ENCODE measurements at places on chromosomes 6 and 20.

GRCh38 chr6:138659998-138660397, 113.6 kb upstream of the CCDC28A start:
- DNase-seq, result no peak

GRCh38 chr6:220721-221475, 71.4 kb upstream of the DUSP22 start:
- no peak for DNase-seq

DNA sequence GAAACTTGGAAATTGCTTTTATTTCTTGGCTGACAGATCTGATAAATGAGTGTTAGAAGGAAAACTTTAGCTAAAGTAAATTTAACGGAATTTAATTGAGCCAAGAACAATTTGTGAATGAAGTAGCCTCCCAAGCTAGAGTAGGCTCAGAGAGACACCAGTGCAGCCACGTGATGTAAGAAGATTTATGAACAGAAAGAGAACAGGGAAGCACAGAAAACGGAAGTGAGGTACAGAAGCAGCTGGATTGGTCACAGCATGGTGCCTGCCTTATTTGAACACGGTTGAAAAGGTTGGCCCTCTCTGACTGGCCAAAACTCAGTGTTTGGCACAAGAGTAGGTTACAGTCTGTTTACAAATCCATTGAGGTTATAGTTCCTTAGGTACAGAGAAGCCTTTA, 29.5 kb upstream of the IFNGR1 start:
- no peak for DNase-seq

GRCh38 chr6:72622094-72622940, 453 bp downstream of the KCNQ5 start:
- no peak for DNase-seq

DNA sequence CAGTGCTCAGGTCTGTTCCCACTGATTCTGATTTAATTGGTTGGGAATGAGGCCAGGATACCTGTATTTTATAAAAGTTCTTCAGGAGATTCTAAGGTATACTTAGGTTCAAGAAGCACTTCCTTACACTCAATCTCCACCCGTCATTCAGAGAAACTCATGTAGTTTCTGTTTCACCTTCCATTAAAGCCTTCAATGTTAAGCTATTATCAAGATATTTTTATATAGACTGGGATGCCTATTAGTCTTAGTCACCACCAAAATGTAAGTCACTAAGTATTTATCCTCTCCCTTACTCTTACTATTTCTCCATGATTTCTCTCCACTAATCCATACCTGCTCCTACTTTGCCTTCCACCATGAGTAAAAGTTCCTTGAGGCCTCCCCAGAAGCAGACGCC, 38.1 kb upstream of the GCLC start:
- no peak for DNase-seq

GRCh38 chr20:40019510-40019909, 669.5 kb downstream of the MAFB start:
- no peak for DNase-seq

- DNase-seq, result peak; percentile 81
Observed at GRCh38 chr6:56381801-56382251, 134.4 kb upstream of the COL21A1 start.

- no peak for DNase-seq
Observed at GRCh38 chr6:111503194-111503593, 20.2 kb upstream of the REV3L start.

GRCh38 chr20:61599061-61599531, 347.0 kb downstream of the CDH4 start:
- DNase-seq, result no peak

- no peak for DNase-seq
Observed at GRCh38 chr6:22512686-22513427, 56.5 kb upstream of the HDGFL1 start.

DNA sequence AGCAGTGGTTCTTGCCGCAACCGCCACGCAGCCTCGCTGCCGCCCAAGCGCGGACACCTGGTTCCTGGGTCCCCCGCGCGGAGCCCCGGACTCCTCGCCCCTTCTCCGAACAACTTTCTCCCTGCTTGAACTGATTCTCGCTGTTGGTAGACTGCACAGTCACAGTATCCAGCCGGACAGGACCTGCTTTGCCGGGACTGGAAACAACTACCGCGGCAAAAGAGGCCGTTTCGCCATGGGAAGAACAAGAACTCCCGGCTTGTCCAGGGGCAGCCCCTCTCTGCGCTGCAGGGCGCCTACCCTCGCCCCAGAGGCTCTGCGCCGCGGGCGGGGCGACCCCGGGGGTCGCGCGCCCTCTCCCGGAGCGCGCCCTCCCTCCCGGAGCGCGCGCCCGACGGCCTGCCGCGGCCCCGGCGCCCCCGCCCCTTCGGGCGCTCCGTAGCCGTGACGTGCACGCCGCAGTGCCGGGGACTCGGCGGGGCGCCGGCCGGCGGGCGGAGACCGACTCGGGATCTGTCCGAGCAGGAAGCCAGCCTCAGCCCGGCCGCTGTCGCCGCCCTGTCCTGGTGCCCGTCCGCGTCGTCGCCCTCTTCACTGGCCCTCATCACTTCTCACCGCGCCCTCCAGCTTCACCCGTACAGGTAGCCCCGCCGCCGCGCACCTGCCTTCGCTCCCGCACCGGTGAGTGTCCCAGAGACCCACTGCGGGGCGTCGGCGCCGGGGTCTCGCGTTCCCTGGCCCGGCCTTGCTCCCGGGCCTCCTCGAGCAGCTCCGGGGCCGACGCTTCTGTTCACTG, at the start of gene MYO6:
TSS of gene MYO6 (plus strand) at position 497 of the 796 bp plus-strand sequence. CDS start 68,309 bp downstream, outside the sequence.
- peak; percentile 38 for DNase-seq

- no peak for DNase-seq
Observed at GRCh38 chr20:9408422-9409300, 105.7 kb upstream of the LAMP5 start.

GRCh38 chr6:156599978-156600590, 177.1 kb upstream of the ARID1B start:
- DNase-seq, result no peak

- DNase-seq, result no peak
Observed at GRCh38 chr6:118523216-118523615, 24.9 kb upstream of the PLN start.

- no peak for DNase-seq
Observed at GRCh38 chr6:106981926-106982325, 7.4 kb upstream of the CD24 start.

- DNase-seq, result no peak
Observed at GRCh38 chr6:43296780-43297497, 1.1 kb upstream of the SLC22A7 start.

DNA sequence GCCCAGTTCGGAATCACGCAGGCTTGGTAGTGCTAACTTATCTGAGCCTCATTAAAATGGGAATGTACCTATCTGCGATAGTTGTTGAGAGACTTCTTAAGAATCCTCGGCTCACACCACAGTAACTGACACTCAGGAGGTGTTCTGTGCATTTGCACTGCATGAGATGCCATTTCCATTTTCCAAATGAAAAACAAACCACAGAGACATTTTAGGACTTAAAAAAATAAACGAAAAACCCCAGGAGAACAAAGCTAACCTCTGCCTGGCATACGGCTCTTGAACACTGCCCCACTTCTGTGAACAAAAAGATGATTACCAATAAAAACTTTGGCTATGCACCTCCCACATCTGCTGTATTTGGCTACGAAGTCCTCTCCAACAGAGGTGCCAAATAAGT, 37.6 kb downstream of the BEND3 start:
- DNase-seq, result no peak

DNA sequence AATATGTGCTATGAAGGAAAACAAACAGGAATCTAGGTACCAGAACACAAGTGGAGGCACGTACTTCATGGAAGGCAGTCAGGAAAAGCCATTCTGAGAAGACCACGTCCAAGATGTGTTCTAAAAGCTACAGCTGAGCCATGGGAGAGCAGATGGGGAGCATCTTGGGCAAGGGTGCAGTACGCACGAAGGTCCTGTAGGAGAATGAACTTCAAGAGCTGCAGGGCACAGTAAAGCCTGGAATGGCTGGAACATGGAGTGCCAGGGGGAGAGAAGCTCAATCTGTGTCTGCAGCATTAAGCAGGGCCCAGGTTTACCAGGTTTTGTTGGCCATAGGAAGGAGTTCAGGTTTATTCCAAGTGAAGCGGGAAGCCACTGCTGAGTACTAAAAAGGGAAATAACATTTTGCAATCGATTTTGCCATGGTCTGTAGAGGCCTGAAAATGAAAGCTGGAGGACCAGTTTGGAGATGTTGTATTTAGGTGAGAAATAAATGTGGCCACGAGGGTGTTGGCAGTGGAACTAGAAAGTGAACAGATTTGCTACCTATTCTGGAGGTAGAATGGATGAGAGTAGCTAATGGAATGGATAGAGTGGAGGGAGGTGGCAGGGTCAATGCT, 29.9 kb downstream of the ADTRP start:
- DNase-seq, result no peak

Measured in NCI-H1048 (cell line).